ENCODE measurements at places on chromosomes 7 and 10.

GRCh38 chr7:31311552-31311951, 29.0 kb downstream of the NEUROD6 start:
- no peak for DNase-seq

DNA sequence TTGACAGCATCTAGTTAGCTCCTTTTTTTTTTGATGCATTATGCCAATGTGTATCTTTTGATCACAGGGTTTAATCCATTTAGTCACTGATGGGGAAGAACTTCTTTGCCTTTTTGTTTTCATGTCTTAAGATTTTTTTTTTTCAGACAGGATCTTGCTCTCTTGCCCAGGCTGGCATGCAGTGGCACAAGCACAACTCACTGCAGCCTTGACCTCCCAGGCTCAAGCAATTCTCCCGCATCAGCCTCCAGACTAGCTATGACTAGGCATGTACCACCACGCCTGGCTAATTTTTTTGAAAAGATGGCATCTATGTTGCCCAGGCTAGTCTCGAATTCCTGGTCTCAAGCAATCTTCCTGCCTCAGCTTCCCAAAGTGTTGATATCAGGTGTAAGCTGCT, 46.4 kb upstream of the PLA2G12B start:
- no peak for DNase-seq

DNA sequence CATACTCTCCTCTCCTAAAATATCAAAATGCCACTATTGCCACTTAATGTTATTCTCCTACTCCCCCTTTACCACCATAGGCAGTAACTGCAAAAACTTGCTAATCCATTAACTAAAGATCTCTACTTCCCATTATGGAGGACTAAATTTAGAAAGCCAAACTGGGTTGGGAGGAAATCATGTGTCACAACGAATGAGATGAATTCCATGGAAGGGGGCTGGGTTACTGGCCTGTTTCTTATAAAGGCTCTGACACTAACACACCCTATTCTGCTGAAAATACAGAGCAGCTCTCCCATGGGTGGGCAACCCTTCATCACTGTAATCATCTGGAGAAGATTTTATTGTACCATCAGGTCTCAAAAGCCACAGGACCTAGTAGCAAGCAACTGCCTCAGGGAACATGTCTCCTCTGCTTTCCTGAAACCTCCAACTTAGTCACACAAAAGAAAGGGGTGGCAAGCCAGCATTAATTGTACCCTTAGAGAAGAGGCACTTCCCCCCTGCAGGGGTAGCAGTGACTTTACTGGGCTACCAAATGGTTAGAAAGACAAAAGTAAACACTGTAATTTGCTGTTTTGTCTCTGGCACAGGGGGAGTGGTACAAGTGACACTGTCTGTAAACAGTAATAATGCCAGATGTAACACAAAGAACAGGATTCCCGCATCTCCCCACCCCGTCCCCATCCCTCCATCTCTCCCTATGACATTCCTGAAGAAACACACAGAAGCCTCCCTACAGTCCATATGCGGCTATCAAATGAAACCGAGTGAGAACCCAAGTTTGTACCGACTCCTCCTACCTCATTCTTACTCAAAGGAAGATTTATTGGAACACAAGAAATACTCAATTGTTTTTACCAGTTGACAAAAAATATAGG, 81.6 kb downstream of the ARMH3 start:
- no peak for DNase-seq

DNA sequence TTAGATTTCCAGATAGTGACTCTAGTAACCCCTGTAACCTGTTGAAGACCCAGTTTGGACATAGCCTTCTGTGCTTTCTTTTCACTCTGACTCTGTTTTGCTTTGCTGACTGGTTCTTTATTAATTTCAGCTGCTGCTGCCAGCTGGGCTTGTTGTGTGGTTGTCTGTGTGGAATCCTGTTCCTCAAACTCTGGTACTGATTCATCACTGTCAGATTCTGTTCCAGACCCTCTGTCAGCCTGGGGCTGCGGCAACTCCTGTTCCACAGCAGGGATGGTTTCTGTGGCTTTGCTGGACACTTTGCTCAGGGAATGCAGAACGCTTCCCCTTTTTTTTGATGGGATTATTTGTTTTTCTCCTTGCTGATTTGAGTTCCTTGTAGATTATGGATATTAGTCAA, 104.9 kb downstream of the SEC23IP start:
- DNase-seq = no peak

- DNase-seq = no peak
Measured at GRCh38 chr10:73097305-73097670, 622 bp upstream of the P4HA1 start.
